GM12878 (cell line): ENCODE measurements at places on chromosomes 3 and 15. TPM values are rescaled to one million over a fixed set of nuclear protein-coding genes. Genes with fewer than 3 reads are reported as not detected.
A peak's percentile ranks its signal among the peaks of the same experiment; 100 is the strongest.

GRCh38 chr3:178676942-178677790 lies 140.9 kb downstream of the KCNMB2 start:
- H3K4me3 ChIP-seq: no peak overlapping the region
- peak overlapping the region; percentile 45; the same call in 1 of the 2 replicates for H3K27ac ChIP-seq
- no peaks in the 10 kb centered on the region for H3K27me3 ChIP-seq
- H3K4me1 ChIP-seq: peaks cover 18% of the 10 kb centered on the region
- no peak for DNase-seq

DNA sequence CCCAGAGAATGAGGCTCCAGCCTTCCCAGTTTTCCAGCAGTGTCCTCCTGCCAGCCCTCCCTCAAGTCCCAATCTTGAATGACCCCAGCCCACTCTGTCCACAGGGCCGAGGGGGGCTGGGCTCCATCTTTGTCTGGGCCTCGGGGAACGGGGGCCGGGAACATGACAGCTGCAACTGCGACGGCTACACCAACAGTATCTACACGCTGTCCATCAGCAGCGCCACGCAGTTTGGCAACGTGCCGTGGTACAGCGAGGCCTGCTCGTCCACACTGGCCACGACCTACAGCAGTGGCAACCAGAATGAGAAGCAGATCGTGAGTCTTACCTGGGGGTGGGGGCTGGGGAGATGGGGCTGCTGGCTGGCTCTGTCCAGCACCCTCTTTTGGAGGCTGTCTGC lies 5.6 kb upstream of the FES start:
- H3K4me1 ChIP-seq: no peaks in the 10 kb centered on the region
- H3K36me3 ChIP-seq: peaks cover 40% of the 10 kb centered on the region
- DNase-seq: no peak
- no peak overlapping the region for H3K27ac ChIP-seq

SCN11A gene
- total RNA-seq: not detected in 2 replicates

LTK gene
- total RNA-seq: 0.61 and 0.80 TPM in 2 replicates

DNA sequence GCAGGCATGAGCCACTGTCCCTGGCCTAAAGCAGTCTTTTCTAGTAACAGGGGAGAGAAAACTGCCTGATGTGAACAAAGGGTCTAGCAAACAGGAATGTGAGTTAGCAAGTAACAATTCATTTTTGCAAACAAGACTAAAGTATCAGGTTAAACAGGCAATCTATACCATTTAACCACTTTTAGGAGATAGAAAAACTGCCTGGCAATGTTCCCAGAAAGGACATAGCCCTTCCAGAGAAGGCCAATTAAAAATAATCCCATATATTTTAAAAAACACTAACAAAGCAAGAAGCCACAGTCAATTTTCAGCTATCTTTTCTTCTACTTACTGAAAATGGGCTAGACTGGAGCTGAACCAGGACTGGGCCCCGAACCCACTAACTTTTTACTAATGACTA lies 6.3 kb downstream of the RBSN start:
- H3K27ac ChIP-seq: no peak overlapping the region
- no peaks in the 10 kb centered on the region for H3K27me3 ChIP-seq
- no peak for DNase-seq
- H3K36me3 ChIP-seq: peaks cover 1% of the 10 kb centered on the region
- H3K4me3 ChIP-seq: no peak overlapping the region
- peaks cover 3% of the 10 kb centered on the region for H3K4me1 ChIP-seq

- H3K36me3 ChIP-seq: no peaks in the 10 kb centered on the region
- H3K27me3 ChIP-seq: no peaks in the 10 kb centered on the region
- no peak overlapping the region for H3K4me3 ChIP-seq
- peaks cover 28% of the 10 kb centered on the region for H3K4me1 ChIP-seq
- no peak overlapping the region for H3K27ac ChIP-seq
Observed at GRCh38 chr3:37910671-37911400, 49.2 kb downstream of the CTDSPL start.

- no peaks in the 10 kb centered on the region for H3K4me1 ChIP-seq
- DNase-seq: no peak
- H3K36me3 ChIP-seq: no peaks in the 10 kb centered on the region
- no peak overlapping the region for H3K27ac ChIP-seq
- H3K27me3 ChIP-seq: no peaks in the 10 kb centered on the region
Observed at GRCh38 chr3:13559764-13560525, 11.0 kb downstream of the FBLN2 start.

DNA sequence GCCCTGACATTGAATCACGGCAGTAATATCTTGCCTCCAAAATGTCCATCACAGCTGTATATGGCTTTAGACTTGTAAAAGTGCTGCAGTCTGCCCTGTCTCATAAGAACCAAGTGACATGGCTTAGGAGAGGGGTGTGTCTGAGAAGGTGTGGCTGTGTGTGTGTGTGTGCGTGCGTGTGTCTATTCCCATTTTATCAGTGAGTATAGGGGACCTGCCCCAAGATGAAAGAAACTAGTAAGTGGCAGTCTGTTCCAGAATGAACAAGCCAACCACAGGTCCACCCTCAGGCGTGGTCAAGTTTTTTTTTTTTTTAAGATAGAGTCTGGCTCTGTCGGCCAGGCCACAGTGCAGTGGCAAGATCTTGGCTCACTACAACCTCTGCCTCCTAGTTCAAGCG lies 5.6 kb upstream of the RHOV start:
- H3K4me3 ChIP-seq: no peak overlapping the region
- no peaks in the 10 kb centered on the region for H3K36me3 ChIP-seq
- no peak overlapping the region for H3K27ac ChIP-seq
- no peak for DNase-seq
- peaks cover 22% of the 10 kb centered on the region for H3K4me1 ChIP-seq

DNA sequence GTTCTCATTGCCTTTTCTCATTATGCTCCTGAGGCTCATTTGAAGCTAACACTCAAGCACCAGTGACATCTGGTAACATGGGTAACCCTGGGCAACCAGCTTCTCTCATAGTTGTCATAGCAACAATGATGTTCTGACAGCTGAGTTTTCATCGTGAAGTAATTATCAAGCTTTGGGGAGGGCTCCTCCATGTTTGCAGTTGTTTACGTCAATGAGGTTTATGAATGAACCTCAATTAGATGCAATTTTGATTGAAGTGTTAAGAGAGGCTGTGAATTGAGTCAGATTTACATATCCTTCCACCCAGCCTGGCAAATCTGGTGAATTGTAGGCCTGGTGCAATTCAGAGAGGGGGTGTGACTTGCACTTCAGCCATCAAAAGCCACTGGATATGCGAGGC lies 119.3 kb upstream of the CHD2 start:
- no peak overlapping the region for H3K4me3 ChIP-seq
- no peaks in the 10 kb centered on the region for H3K27me3 ChIP-seq
- H3K36me3 ChIP-seq: no peaks in the 10 kb centered on the region
- no peak overlapping the region for H3K27ac ChIP-seq
- DNase-seq: no peak

NANOGP8 gene
- not detected in 2 replicates for total RNA-seq
